NCI-H1436 treated with DMSO at 0.1 percent for 48 hours (cell line): ENCODE measurements at places on chromosomes 7 and 10.
A peak's percentile ranks its signal among the peaks of the same experiment; 100 is the strongest.

DNA sequence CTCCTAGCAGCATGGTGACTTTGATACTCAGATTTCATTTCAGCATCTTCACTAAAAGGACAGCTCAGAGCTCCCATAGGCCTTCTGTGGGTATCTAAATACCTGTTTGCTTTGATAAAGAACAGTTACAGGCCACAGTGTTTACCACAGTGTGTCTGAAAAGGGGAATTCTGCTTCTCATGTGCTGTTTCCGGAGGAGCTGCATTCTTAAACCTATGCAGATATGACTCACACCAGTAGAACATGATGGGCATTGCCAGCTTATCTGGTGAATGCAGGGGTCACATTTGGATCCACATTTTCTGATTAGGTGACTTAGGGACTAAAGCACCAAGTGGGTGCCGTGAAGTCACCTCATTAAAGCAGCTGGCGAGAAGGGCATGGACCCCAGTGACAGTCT is 52.6 kb downstream of the TRRAP start:
- no peak for DNase-seq

DNA sequence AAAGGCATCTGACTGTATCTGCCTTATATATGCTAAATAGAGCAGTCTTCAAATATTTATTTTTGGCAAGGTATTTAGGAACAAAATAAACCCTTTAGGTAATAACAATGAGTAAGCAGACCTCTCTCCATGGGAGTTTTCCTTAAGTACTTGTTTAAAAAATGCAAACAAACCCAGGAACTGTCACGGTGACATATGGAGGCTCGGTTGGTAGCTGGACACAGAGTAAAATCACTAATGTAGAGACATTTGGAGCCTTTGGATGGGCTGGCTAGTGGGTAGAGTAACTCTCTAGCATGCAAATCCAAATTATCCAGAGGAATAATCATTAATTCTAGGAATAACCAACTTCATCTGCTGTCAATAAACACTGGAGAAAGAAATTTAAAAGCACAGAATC is 71.6 kb upstream of the LAMB4 start:
- no peak for DNase-seq

GRCh38 chr10:132786884-132787494 is 1.0 kb upstream of the NKX6-2 start:
- no peak for DNase-seq

DNA sequence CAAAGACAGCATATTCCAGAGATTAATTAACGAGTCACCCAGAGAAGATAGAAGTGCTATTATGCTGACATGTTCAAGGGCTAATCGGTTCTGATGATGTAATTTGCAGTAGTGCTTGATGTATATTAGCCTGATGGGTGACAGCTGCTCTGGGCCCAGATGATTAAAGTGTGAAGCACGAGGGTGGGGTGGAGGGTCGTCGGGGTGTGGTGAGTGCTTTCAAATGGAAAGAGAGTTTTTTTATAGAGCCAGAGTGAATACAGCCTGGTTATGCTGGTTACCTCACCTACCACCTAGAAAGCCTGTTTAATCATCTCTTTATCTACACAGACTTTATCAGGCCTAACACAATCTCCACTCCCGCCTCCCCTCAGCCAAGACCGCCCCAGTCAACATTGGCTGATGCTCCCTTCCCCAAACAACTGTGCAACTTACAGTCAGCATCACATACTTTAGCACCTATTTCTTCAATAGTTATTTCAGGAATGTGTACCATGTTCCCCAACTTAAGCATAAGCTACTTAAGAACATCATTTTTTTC is 11.5 kb upstream of the STN1 start:
- peak; percentile 14 for DNase-seq

DNA sequence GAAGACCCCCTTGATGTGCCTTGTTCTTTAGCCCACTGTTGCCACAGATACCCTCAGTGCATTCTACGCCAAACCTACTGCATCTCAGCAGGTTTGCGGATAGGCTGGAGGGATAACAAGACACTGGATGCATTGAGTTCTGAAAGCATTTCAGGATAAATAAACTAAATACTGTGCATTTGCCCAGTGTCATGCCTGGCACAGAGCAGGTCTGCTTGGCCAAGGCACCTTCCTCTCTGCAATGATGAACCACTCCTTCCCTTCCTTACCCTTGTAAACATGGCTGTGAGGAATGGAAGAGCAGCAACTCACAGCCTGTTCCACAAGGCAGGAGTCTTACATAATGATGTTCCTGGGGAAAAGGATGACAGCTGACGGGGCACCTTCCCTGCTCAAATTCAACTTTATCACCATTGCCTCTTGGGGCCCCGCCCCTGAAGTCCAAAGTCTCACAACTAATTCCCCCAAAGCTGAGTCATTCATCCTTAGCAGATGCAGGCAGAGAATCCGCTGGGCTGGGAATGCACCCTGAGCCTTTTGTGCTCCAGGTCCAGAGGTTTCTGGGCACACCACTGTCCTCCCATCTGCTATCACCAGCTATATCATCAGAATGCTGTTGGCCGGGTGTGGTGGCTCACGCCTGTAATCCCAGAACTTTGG is 11.6 kb downstream of the DDX56 start:
- no peak for DNase-seq

DNA sequence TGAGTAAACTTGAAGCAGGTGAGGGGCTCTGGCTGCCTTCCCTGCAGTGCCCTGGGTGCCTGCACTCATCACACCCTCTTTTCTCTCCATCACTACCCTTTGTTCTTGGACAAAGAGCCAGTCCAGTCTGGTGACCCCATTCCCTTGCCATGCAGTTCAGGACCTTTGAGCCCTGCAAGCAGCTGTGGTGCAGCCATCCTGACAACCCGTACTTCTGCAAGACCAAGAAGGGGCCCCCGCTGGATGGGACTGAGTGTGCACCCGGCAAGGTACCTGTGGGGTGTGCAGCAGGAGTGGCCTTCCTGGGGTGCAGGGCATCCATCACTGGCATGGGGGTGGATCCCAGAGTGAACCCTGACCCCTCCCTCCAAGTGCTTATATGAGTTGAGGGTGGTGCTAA is 48.7 kb downstream of the TBATA start:
- DNase-seq, result no peak

DNA sequence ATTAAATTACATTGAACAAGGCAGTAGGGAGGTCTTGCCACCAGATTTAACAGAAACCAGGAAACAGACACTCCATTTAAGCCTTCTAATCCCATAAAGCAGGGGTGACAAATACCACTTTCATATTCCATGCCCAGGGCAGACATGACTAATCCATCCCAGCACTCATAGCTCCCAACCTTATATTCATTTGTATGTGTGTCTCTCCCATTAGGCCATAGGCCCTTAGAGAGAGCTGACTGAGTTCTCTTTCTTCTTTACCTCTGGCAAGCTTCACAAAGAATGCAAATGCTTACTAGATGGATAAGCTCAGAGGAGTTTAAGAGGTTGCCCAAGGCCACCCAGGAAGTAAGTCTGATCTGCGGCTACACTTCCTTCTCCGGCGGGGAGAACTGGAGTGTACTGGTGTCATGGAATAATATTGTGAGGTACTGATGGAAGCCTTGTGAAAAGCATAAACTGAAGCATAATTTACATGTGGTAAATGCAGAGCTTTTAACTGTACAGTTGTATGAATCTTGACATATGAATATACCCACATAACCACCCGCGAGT is 239.7 kb upstream of the HABP2 start:
- DNase-seq, result no peak

DNA sequence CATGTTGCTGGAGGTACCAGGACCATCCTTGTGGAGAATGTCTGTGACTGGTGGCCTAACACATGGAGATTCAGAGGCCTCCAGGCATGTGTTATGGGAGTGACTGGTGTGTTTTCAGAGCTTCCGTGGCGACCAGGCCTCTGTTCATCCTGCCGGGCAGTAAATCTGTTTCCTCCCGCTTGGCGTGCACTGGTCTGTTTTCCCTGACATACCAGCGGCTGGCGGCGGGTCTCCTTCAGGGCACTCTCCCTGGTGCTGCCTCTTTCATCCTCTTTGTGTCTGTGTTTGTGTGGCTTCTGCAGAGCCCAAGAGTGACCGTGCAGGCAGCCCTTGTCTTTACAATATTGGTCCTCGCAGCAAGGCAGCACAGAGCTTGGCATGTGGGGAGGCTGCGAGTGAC is 385.1 kb upstream of the MKI67 start:
- DNase-seq, result no peak

GRCh38 chr7:106747804-106748203 is 86.8 kb upstream of the CCDC71L start:
- no peak for DNase-seq

DNA sequence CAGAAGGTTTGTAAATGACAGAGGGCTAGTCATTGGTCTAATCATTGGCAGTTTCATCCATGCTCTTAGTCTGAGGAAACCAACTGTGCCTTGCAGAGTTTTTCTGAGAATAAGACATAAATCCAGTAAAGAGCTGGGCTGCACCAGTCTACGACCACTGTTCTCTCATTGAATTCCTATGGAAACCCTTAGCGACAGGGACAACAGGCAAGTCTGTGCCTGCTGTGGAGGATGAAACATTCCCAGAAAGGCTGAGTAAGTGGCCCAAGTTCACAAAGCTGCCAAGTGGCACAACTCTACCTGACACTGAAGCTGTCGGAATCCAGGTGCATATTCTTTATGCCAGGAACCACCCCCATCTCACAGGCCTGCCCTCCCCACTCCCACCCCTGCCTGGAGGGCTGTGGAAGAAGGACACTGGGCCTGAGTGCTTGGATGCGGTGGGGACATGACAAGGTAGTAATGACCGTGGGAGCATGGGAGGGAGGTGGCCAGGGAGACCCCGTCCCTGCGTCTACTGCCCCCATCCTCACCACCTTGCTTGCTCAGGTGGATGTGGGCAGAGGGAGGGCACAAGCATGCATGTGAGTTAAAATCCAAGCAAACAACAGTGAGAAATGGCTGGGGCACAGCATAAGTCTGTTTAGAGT is 58.0 kb downstream of the VSTM4 start:
- no peak for DNase-seq

- no peak for DNase-seq
These were observed 91.0 kb upstream of the PDCD4 start for GRCh38 chr10:110780704-110781103.
